Activated T-helper 1 cell treated with anti-CD3 and anti-CD28 coated beads, Interleukin-12 subunit alpha, Interleukin-12 subunit beta, Interleukin-2, Interleukin-4 antibody, amounts not matched to agents 30 ng/mL and 10 ng/mL and 1 ng/mL, durations not matched to agents 14 hours and 24 hours and 36 hours (primary cell): ENCODE measurements at places on chromosomes 12 and 14. TPM values are rescaled to one million over a fixed set of nuclear protein-coding genes. Genes with fewer than 3 reads are reported as not detected.
A peak's percentile ranks its signal among the peaks of the same experiment; 100 is the strongest.

DNA sequence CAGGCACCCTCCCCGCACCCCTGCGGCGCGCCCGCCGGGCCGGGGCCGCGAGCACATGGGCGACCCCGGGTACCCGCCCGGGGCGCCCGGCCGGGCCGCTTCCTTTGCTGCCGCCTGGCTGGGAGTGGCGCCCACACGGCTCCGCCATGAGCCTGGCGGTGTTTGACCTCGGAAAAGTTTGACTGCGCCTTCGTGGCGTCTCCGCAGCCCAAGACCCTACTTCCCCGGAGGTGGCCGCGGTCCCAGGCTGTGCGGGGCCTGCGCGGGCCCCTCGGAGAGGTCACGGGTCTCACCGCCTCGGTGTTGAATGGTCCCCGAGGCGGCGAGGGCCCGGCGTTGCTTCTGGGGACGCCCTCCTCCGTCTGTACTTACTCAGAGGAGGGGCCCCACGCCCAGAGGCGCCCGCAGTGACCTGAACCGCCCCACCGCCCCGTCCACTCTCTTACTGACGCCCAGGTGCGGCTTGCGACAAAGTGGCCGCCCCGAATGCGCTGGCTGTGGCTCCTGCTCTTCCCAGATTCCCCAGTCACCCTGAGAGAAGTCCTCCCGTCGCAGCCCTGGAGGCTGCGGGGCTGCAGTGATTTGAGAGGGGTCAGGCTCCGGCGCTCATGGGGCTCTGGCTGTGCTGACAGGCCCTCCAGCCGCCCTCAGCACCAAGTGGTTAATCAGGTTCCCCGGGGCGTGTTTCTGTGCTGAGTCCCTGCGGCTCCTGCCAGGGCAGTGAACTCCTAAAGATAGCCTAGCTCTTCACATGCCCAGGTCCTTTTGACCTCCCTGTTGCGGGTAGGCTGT, 5.8 kb downstream of the KMT5A start:
- DNase-seq, result peak; percentile 12
- peaks cover 27% of the 10 kb centered on the region for H3K36me3 ChIP-seq
- peak overlapping the region; percentile 89 for H3K4me3 ChIP-seq
- H3K27ac ChIP-seq, result peak overlapping the region; percentile 71
- peaks cover 37% of the 10 kb centered on the region for H3K4me1 ChIP-seq

- DNase-seq, result no peak
- peaks cover 4% of the 10 kb centered on the region for H3K4me1 ChIP-seq
- H3K36me3 ChIP-seq, result peaks cover 5% of the 10 kb centered on the region
- no peak within 1 kb of the TSS for H3K27ac ChIP-seq
- no peak within 1 kb of the TSS for H3K4me3 ChIP-seq
Observed at GRCh38 chr12:6840761-6841515, at the start of gene GNB3. Gene GNB3 (plus strand): TSS chr12:6840925. CDS start chr12:6841288, 363 bp downstream.

DNA sequence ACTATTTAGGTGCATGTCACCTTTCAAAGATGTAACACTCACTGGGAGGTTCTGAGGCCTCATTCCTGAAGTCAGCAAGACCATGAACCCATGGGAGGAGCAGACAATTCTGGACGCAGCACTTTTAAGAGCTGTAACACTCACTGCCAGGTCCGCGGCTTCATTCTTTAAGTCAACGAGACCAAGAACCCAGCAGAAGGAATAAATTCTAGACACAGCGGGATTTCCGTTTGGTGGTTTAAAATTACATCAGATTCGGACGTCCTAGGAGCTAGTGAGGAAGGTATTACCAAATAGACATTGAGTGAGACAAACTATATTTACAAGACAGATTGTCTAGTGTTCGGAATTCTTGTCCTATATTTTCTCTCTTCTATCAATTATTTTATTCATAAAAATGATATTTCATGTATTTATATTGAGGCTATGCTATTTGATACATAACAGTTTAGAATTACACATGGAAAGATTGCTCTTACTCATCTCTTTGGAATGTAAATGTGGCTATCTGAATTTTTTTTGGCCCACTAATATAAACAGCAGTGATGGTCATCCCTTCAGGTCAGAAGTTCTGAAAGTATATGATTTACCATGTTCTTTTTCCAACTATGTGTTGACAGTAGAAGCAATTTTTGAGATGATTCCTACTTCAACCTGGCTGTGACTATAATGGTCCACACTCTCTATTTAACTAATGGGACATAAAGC, 1973.0 kb upstream of the FLRT2 start:
- DNase-seq, result no peak
- H3K36me3 ChIP-seq, result no peaks in the 10 kb centered on the region
- H3K4me1 ChIP-seq, result no peaks in the 10 kb centered on the region
- H3K4me3 ChIP-seq, result no peak overlapping the region
- H3K27me3 ChIP-seq, result no peaks in the 10 kb centered on the region

DNA sequence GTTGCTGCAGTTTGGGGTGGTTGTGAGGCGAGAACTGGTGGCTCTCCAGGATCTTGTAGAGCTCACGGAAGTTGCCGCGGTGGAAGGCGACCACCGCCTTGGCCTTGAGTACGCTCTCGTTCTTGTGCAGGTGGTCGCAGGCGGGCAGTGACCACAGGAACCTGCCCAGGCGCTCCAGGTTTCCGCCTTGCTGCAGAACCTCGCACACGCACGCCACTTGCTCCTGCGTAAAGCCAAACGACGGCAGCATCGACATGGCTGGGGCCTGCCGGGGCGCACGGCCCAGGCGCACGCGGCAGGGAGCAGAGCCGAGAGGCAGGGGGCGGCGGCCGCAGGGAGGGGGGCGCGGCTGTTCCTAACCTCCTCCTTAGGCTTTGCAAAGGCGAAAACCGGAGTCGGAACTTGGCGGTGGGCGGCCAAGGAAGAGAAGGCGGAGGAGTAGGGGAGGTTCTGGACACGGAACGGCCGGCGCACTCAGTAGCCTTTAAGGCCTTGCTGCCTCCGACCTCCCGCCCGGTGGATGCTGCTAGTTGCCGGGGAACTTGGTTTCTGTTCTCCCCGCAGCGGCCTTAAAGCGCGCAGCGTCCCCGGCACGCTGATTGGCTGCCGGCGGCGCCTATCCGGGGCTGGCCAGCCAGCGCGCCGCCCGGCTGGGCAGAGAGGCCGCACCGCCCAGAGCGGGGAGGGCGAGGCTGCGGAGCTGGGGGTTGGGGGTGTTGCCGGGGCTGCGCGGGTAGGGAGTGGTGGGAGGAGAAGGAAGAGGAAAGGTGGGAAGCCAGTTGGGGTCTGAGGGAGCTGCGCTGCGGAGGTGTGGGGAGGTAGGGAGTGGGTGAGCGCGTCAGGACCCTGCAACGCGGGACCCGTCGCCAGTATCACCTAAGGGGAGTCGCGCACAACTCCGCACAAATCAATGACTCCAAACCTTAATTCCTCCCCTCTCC, at the start of gene SIX1:
SIX1 (minus strand) TSS at position 544 of the 941 bp plus-strand sequence; CDS start at position 256, 288 bp downstream.
- H3K4me3 ChIP-seq, result peak within 1 kb of the TSS; percentile 69
- peaks cover 84% of the 10 kb centered on the region for H3K27me3 ChIP-seq
- H3K36me3 ChIP-seq, result peaks cover 7% of the 10 kb centered on the region
- no peak for DNase-seq

DNA sequence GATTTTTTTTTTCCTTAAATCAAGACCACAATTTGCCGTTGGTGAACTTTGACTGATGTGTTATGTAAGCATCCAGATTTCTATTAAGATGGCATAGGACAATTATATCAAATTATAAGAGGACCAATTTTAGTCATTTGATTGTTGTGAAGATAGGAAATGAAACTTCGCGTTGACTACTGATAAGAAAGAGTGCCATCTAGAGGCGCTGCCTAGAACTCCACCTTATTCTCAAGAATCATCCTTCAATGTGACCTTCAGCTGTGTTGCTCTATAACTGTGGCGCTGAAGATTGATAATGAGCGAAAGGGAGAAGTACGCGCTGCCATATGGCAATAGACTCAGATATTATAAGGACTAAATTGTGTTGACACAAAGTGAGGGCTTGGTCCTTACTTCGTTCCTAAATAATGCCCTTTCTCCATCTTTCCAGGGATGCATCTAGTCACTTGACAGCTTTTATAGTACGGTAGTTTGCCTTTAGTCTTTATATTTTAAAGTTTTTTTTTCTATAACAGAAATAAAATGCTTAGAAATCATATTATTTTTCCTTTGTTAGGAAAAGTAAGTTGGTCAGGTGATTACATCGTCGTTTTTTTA, 350.8 kb upstream of the STXBP6 start:
- no peak overlapping the region for H3K4me3 ChIP-seq
- no peak overlapping the region for H3K27ac ChIP-seq
- no peak for DNase-seq

- H3K4me3 ChIP-seq, result no peak overlapping the region
- peaks cover 10% of the 10 kb centered on the region for H3K27me3 ChIP-seq
- no peak overlapping the region for H3K27ac ChIP-seq
- no peak for DNase-seq
- no peaks in the 10 kb centered on the region for H3K36me3 ChIP-seq
Observed at GRCh38 chr14:89121968-89122620, 294.9 kb downstream of the FOXN3 start.

DNA sequence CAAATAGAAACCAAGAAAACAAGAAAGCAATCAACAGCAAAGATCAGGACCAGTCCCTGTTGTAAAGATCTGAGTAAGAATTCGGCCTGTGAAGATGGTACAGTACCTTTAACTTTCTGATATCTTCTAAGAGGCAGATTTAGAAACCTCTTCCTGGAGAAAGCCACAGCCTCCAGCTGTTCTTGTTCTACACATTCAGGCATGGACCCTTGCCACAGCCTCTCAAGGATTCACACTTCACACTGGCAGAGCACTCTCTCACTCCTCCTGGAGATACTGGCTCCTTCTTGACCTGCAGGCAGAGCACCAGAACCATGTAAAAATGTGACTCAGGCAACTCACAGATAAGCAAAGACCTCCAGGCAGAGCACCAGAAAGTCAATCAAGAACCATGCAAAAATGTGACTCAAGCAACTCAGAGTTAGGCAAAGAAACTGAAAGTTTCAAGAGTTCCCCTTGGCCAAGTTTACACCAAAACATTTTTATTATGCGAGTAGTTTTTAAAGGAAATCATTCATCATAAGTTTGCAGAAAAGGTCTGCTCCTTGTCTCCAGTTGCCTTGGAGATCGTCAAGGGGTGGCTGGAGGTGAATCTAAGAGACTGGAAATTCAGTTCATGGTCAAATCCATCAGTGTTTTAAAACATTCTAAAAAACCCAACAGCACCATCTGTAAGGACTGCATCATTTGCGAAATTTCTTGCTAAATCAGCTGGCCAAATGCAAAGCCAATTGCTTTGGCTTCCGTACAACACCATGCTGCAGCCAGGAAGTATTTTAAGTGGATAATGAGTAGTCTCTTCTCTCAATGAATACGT, 119.3 kb upstream of the MDM1 start:
- peak overlapping the region; percentile 97 for H3K27ac ChIP-seq
- H3K27me3 ChIP-seq, result no peaks in the 10 kb centered on the region
- peaks cover 99% of the 10 kb centered on the region for H3K4me1 ChIP-seq
- DNase-seq, result peak; percentile 53
- H3K36me3 ChIP-seq, result peaks cover 2% of the 10 kb centered on the region

Gene BCL2L14
- total RNA-seq, result 10.4 and 11.0 TPM in 2 replicates

Gene POTEG
- not detected in 2 replicates for total RNA-seq

Gene CACNA2D4
- total RNA-seq, result 6.1 and 6.3 TPM in 2 replicates

Gene KSR2
- 0.02 and 0.08 TPM in 2 replicates for total RNA-seq

Gene RNASE3
- total RNA-seq, result not detected in 2 replicates
